CD4-positive, alpha-beta T cell treated with Interleukin-15 for 1 hour (primary cell): ENCODE measurements at places on chromosomes 7 and 10.
A peak's percentile ranks its signal among the peaks of the same experiment; 100 is the strongest.

- DNase-seq, result no peak
Observed at GRCh38 chr10:12667052-12667451, 317.7 kb downstream of the CAMK1D start.

DNA sequence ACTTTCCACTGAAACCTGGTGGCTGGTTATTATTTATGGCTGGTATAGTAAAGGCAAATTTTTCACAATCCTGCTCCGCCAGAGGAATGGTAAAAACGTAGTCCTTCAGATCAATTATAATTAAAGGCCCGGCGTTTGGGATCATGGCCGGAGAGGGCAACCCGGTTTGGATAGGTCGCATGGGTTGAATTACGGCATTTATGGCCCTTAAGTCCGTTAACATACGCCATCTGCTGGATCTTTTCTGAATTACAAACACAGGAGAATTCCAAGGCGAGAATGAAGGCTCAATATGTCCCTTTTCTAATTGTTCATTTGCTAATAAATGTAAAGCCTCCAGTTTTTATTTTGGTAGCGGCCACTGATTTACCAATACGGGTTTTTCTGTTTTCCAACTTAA, 11.3 kb upstream of the TAS2R3 start:
- DNase-seq, result no peak

- no peak for DNase-seq
Observed at GRCh38 chr10:69809318-69809717, 7.6 kb downstream of the COL13A1 start.

DNA sequence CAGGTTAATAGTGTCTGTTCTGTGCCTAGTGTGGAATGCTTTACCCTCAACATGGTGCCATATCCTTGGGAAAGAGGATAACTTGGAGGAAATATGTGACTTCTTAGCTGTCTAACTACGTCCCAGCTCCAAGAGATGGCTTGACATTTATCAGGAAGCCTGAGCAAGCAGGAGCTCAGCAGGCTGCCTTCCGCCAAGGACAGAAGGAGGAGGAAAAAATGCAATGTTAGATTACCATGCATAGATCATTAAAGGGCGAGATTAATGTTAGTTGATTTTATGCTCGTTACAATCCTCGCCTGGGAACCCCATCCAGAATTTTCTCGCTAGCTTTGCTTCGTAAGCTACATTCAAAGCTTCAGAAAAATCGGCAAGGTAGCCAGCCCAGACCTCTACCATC, 97.8 kb downstream of the GFRA1 start:
- DNase-seq, result no peak

GRCh38 chr10:80462299-80462980, 8.3 kb downstream of the TSPAN14 start:
- no peak for DNase-seq

DNA sequence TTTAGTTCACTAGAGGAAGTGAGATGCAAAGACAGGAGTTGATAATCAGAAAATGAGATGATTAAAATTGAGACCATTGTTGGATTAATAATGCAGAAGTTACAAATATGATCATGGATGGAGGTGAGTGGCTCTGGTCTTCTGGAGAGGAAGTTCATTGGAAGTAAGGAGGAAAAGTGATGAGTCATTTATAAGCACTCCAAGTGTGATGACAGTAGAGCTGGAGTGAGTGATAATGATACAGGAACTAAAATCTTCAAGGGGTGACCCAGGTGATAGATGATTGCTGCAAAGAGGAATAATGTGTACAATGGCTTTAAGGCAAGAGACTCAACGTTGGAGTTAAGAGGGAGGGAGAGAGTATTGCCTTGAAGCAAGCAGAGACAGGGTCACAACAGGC, 20.7 kb downstream of the ZNF32 start:
- DNase-seq, result no peak

DNA sequence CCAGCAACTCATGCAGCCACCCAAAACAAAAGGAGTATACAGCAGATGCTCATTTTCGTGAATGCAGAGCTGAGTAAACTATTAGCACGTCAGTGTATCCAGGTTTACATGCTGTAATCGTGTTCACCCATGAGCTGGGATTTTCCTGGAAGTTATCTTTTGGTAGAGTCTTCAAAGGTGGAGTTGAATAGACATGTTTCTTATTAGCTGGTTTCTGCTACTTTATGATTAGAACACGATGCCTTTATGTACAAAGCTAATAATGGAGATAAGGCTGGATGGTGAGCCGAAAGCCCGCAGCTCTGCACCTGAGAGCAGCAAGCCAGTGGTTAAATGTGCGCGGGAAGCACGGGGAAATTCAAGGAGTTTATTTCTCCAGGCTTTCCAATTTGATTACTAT, 123.8 kb downstream of the ADARB2 start:
- no peak for DNase-seq

DNA sequence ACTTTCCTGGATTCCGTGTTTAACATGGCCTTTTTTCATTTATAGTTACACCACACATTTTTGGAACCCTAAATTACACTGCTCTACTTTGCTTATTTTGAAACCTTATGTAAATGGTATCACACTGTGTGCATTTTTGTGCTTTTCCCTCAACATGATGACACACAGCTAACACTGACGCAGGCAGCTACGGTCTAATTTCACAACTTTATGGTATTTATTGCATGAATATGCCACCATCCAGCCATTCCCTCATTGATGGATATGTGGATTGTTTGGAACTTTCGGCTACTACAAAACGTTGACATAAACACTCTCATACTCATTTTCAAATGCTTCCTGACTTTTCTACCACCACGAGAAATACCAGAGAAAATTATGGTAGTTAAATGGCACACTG, 6.9 kb downstream of the PAPOLB start:
- DNase-seq, result no peak

GRCh38 chr7:66507764-66508296, 120.9 kb upstream of the KCTD7 start:
- no peak for DNase-seq

- no peak for DNase-seq
Observed at GRCh38 chr7:79149831-79150230, 303.6 kb downstream of the MAGI2 start.

DNA sequence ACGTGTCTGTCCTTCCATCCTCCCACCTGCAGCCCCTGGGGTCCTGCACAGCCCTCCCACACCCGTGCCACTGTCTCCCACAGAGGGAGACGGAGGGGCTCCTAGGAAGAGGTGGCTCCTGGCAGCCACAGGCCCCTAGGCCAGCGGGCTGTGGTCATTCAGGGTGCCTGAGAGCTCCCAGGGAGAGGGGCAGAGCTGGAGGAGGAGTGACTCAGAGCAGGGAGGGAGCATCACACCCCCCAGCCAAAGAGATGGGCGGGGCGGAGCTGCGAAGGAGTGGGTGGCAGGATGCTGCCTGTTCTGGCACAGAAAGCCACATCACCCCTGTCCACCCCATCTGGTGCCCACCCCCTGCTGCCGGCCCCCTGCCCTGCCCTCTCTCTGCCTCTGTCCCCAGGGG, 50.5 kb downstream of the STK32C start:
- peak; percentile 30 for DNase-seq

GRCh38 chr7:30474485-30474884, 4.1 kb downstream of the NOD1 start:
- DNase-seq, result no peak

DNA sequence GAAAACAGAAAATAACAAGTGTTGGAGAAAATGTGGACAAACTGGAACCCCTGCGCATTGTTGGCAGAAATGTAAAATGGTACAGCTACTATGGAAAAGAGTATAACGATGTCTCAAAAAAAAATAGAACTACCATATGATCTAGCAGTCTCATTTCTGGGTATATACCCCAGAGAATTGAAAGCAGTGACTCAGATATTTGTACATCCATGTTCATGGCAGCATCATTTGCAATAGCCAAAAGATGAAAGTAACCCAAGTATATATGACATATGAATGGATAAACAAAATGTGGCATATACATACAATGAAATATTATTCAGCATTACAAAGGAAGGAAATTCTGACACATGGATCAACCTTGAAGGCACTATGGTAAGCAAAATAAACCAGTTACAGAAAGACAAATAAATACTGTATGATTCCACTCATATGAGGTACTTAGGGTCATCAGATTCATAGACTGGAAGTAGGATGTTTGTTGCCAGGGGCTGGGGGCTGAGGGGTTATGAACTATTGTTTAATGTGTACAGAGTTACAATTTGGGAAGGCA, 4.9 kb downstream of the NRCAM start:
- DNase-seq, result no peak

- no peak for DNase-seq
Observed at GRCh38 chr10:23994459-23995046, 214.4 kb upstream of the KIAA1217 start.

DNA sequence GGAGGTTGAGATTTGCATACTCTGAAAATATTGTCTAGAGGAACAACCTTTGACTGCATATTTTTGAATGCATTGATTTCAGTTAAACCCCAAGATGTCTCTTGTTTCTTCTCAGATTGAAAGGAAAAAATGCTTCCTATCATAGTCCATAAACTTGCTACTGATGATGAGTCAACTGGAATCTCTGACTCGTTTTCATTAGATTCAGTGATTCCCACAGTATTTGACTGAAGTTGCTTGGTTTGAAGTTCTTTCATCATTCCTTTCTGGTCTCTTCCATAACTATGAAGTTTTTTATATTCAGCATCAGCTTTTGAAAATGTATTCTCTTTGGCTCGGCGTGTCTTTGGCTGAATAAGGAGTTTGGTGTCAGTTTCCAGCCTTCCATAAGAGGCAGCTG, 10.7 kb downstream of the PEX1 start:
- no peak for DNase-seq

DNA sequence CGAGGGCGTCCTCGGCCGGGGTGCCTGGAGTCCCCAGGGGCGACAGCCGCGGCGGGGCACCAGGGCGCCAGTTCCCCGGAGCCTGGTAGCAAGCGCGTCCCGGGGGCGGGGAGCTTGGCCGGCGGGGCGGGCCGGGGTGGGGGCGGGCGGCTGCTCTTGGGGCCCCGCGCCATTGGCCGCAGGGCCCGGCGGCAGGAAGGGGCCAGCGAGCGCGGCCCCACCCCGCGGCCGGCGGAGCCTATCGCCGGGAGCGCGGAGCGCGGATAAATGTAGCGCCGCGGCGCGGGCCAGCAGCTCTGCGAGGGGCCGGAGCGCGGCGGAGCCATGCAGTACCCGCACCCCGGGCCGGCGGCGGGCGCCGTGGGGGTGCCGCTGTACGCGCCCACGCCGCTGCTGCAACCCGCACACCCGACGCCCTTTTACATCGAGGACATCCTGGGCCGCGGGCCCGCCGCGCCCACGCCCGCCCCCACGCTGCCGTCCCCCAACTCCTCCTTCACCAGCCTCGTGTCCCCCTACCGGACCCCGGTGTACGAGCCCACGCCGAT, at the start of gene HHEX:
HHEX (plus strand) TSS at position 293 of the 548 bp plus-strand sequence; CDS start at position 325, 32 bp downstream.
- peak; percentile 78 for DNase-seq

GRCh38 chr7:13433946-13434345, 555.5 kb downstream of the ETV1 start:
- DNase-seq, result no peak

- DNase-seq, result no peak
Observed at GRCh38 chr7:76515999-76516443, 5.7 kb downstream of the UPK3B start.

DNA sequence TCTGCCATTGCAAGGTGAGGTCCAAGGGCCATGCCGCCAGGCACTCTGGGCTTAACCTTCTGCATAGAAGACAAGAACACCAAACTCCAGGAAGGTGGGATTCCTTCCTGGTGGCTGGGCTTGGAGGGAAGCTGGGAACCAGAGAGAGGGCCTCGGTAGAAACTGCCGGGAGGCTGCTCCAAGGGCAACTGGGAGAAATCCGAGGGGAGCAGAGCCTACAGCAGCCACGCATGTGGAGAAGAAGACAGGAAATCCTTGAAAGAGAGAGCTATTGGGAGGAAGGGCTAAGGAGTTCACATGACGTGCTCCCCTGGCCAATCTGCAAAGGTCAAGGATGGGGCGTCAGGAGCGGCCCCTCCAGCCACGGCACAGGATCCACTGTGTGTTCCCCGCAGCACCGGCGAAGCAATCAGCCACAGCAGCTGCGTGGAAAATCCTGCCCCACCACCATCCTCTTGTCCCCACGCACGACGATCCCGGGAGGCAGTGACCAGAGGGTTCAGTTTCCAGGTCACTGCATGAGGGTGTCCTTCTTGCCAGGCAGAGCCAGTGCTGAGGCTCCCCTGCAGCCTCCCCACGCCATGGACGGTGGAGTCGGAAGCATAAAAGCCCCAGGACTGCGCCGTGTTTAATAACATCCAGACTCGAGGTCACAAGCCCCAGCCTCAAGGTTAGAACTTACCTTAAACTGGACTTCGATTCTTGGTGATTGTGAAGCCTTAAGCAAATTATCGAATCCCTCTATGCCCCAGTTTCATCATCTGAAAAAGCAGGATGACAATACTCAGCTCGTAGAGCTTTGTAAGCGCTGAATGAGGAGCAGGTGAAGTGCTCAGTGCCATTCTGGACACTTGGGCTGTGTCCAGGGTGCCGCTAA, 8.6 kb upstream of the PPP2R2D start:
- DNase-seq, result no peak

DNA sequence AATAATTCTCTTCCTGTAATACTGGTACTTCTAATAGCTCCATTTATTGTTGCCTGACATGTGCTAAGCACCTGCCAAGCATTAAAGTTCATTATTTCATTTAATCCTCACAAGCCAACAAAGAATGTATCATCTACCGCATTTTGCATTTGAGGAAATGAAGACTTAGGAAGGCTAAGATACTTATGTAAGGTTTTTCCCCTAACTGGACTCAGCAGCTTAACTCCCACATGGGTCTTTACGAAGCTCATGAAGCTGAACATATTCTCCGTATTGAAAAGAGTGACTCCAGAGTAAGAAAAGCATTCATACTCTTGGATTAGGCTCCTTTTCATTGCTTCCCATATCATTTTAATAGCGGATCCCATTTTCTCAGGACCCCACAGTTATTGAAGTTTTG, 155.7 kb upstream of the TMEM72 start:
- DNase-seq, result no peak

- DNase-seq, result peak; percentile 65
Observed at GRCh38 chr10:3775696-3776551, 9.1 kb downstream of the KLF6 start.

- DNase-seq, result no peak
Observed at GRCh38 chr7:148180075-148180474, 410.5 kb upstream of the C7orf33 start.

DNA sequence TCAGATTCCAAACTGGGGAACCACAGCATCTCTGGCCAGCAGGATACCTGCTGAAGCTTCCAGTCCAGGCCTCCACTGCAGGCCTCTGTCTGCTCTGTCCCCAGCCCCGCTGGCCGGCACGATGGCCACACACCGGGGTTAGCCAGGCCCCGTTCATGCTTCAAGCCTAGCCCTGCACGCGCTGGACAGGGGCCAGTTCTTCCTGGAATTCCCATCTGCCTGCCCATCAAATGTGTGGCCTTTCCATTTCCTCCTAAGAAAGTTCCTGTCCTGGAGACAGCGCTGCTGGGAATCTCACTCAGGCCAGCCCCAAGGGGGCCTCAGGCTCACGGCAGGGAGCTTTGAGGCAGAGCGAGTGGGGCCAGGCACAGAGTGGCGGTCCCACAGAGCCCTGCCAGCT, 18.0 kb downstream of the SH2B2 start:
- no peak for DNase-seq
